Midbrain (tissue), 1 donor: ENCODE measurements at places on chromosomes 12 and 14.

DNA sequence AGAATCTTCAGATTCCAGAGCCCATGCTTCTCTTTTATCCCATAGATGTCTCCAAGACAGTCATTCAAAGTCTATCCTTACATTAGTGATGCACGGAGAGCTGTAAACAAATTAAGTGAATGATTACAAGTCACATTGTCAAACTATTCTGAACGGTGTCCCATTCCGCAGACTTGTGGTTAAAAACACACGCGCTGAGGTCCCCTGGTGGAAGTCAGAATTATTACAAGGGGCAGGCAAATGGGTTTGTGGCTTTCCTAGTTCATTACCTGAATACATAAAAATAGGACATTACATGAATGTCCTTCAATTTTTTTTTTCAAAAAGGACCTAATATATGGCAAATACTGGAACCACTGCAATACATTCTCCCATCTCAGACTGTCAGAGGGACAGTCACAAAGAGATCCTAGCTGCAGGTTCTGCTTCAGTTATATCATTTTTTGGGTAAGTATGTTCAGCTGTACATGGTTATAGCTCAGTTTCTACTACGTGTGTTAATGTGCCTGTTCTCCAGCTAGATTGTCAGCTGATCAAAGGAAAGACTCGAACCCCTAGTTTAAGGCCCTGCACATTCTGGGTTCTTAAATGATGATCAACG is 53.1 kb upstream of the STON2 start:
- DNase-seq: peak; percentile 77

DNA sequence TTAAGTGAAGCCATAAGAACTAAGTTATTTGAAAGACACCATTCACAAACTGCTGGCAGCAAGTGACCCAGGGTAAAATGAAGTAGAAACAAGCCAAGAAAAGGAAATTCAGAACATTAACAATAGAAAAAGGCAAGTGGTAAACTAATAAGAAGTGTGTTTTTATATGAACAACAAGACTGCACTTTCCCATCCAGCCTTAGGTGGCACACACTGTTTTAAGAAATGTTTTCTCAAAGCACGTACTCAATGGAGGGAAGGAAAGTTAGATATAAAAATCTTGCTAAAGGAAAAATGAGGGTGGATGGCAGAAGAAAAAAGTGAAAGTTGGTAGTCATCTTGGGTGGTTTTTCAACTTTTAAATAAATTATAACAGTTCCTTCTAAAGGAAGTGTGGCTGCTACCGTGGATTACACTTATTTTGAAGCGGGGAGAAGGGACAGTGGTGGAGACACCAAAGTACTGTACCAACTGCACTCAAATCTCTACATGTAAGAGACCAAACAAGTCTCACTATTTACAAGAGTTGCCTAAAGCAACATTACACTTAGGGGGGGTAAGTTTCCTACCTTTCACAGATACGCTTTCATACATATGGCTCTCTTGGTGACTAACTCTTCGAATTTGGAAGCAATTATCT is 58.8 kb downstream of the SEL1L start:
- DNase-seq: no peak

- DNase-seq: peak; percentile 27
Observed at GRCh38 chr12:52037248-52037861, 13.9 kb upstream of the NR4A1 start.

DNA sequence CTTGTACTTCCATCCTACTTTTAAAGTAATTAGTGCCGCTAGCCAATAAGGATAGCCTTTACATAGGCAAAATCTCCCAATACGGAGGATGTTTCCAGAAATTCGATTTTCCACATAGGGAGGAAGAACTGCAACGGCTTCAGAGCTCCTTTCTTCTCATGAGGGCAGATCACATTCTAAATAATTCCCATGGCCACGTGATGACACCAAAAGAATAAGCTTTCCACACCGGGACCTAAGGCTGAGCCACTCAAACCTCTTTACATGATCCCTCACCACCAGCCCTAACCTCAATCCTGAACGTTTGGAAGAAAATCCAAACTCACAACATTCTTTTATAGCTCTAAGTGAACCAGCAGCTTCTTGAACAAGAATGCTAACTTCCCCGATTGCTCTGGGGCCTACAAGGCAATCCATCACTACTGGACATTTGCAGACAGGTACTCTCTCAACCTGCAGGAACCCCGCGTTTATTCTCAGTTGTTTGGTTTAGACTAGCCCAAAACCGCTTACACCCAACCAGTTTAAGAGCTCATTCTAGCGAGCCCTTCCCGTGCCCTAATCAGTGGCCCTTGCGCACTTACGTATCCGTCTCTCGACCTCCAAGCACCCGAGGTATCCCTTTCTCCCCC is 884 bp downstream of the CAPRIN2 start:
- no peak for DNase-seq

DNA sequence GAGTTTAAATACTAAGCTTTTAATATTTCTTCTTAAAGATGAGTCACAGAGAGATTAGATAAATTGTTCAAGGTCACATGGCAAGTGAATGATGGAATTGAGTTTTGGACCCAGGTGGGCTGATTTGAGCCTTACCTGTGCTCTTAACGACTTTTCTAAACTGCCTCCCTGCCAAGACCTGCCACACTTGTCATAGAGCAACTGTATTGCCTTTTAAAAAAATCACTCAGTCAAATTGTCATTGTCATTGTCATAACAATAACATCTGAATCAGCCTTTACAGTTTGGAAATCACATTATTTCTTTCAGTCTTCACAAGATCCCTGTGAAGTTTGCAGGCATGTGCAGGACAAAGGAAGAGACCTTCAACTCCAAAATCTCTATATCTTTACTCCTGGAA is 25.7 kb downstream of the SLC4A8 start:
- DNase-seq: no peak

DNA sequence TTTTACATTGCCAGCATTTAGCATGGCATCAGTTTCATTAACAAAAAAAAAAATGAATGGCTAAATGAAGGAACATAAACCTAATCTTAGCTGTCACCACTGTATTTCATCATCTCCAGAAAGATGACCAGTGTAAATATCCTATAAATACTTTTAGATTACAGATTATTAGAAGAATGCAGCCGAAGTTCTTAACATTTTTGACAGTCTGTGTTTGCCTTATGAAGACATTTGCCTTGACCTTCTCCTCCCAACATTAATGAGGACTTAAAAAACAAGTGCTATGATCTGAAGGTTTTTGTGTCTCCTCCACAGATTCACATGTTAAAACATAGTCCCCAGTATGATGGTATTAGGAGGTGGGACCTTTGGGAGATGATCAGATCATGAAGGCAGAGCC is 253.0 kb downstream of the SNAPC1 start:
- no peak for DNase-seq

DNA sequence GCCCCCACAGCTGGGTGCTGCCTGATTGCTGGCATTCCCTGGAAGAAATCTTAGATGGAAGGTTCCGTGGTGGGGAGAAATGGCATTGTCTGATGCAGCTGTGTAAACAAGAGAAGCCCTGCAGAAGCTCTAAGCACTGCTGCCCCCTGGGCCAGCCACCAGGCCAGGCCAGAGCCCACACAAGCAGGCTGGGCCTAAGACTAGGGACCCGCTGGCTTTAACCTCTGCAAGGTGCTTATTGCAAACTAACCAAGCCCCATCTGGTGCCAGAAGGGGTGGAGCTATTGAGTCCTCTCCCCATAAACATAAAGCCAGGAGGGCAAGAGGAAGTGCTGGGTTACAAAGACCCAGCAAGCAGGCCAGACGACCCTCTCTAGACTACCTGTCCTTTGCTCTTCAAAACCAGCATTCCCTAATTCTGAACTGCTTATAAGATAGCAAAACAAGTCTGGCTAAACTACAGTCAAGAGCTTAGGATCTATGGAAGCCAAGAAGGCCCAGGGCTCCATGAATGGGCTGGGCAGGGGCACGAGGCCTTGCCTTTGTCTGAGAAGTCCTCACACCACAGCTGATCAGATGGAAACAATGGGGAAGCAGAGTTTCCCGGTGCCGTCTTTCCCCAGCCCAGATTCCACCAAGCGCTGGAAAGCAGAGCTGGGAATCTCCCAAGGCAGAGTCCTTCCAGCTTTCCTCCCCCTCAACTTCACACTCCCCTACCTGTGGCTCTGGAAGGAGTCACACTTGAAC is 28.8 kb downstream of the P2RX4 start:
- no peak for DNase-seq

DNA sequence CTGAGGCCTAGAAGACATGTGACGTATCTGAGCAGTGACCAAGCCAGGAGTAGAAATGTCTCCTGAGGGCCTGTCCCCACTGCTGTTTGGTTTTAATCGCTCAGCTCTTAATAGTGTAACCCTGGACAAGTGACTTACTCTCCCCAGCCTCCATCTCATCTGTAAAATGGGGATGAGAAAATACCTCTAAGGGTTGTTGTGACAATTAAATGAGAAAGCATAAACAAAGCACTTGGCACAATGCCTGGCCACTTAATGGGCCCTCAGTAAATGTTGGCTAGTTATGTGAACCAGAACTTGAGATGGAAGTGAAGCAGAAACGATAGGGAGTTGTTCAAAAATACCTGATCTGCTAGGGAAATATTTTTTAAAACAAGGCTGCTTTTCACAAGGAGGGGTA is 58.2 kb downstream of the HMGA2 start:
- no peak for DNase-seq

DNA sequence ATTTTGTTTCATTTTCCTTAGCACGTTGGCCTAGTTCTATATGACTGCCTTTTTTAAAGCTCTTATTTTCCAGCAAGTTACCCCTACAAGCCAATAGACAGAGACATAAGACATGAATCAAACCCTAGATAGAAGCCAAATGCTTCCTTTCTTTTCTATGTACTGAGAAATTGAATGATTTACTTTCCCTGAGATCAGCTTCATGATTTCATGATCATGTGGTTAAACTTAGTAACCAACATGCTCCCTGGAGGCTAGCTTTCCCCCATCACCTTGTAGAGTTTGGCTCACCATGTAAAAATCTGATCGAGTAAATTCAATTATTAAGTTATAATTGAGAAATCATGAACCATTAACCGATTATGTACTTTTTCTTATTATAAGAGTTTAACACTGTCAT is 148.1 kb upstream of the LRIG3 start:
- DNase-seq: no peak

DNA sequence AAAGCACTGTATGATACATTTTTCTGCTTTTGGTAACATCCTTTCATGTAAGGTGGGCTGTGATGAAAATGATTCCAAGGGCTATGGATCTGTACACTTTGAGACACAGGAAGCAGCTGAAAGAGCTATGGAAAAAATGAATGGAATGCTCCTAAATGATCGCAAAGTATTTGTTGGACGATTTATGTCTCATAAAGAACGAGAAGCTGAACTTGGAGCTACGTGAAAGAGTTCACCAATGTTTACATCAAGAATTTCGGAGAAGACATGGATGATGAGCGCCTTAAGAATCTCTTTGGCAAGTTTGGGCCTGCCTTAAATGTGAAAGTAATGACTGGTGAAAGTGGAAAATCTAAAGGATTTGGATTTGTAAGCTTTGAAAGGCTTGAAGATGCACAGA is 22.1 kb upstream of the SRGAP1 start:
- no peak for DNase-seq

DNA sequence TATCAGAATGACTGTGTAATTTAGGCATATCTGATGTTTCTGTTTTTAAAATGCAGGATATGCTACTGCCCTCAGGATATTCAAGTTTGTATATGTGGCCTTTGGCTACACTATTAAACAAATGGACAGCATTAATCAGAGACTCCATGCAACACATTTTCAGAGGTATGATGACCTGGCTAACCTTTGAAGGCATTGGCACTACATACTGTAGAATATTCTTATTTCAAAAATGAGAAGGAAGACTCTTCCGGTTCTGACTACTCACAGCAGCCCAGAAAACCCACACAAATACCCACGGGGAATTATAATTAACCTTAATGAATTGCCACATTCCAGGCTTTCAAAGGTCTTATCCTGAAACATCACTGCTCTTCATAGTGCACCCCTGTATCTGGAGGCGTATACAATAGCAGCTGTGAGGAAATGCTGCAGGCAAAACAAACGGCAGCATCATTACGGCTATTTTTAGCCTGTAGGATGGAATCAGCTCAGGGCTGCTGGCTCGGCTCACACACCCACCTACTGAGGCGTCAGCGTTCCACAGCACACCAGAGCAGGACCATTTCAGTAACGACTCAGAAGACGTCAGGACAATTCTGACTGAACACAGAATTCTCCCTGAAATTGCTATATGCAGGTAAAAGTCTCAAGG is 648.5 kb downstream of the RPS29 start:
- no peak for DNase-seq

- peak; percentile 36 for DNase-seq
Observed at GRCh38 chr14:73712540-73713180, 1.5 kb downstream of the PNMA1 start.

DNA sequence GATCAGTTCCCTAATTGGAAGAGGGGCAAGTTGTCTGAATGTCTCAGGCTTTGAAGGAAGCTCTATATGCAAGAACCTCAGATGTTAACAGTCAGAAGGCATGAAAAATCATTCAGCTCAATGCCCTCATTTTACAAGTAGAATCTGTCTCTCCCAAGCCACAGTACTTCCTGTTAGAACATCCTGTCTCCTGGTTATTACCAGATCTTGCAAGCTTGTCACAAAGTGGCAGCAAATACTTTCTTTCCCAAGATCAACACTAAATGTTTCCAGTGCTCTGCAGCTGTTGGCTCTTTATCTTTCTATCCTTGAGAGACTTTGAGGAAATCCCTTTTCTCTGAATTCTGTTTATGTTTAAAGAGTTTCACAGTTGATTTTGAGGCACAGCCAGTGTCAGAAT is 235.5 kb downstream of the AKAP6 start:
- peak; percentile 45 for DNase-seq

GRCh38 chr14:32865827-32866376 is 72.8 kb upstream of the NPAS3 start:
- DNase-seq: no peak

- DNase-seq: no peak
Observed at GRCh38 chr14:28629328-28630004, 137.1 kb upstream of the FOXG1 start.

- DNase-seq: no peak
Observed at GRCh38 chr14:61222388-61222787, 58.8 kb downstream of the TMEM30B start.

DNA sequence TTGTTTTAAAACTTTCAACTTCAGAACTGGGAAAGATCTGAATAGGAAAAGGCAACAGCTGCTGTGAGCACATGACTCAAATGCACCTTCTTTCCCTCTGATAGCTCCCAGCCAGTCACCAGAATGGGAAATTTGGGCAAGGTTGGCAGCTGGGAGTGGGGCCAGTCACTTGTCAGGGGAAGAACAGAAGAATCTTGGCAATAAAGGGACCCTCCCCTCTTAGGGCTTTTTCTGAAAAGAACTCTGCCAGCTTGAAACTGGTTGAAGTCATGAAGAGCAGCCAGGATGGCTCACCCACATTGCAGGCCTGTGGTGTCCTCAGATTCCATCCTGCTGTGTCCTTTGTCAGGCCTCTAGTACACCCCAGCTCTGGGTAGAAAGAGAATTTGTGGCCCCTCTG is 10.3 kb upstream of the RIC8B start:
- DNase-seq: no peak

GRCh38 chr14:34030864-34031263 is 80.0 kb upstream of the EGLN3 start:
- DNase-seq: peak; percentile 13

- DNase-seq: no peak
Observed at GRCh38 chr12:28286352-28286751, 96.1 kb downstream of the CCDC91 start.
